ENCODE measurements at places on chromosomes 11 and 22.

DNA sequence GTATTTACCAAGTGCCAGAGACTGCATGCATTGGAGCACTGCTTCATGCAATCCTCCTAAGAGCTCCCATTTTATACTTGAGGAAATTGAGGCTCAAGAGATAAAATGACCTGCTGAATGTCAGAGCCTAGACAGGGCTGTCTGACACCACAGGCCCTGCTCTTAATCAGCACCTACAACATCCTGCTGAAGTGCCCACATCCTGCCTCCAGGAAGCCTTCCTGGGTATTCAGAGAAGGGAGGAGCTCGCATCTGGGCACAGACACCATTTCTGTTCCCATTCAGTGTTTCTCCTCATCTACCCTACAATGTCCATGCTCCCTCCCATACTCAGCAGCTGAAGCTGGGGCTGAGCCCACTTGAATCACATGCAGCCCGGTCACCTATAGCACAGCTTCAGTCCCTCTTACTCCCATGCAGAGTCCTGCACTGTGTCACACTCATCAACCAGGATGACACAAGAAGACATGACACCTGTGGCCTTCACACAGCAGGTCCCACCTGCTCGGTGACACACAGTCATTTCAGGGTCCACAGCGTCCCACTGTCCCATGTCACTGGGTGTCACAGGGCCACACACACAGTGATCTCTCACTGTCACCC, 53.1 kb downstream of the PDE2A start:
- no peak overlapping the region for H3K27ac ChIP-seq
- no peaks in the 10 kb centered on the region for H3K27me3 ChIP-seq
- DNase-seq: no peak
- H3K4me3 ChIP-seq: no peak overlapping the region

GRCh38 chr11:61949169-61950034, 749 bp upstream of the BEST1 start:
- no peak overlapping the region for H3K4me3 ChIP-seq
- H3K27ac ChIP-seq: peak overlapping the region; percentile 54
- DNase-seq: peak; percentile 86
- H3K36me3 ChIP-seq: no peaks in the 10 kb centered on the region

DNA sequence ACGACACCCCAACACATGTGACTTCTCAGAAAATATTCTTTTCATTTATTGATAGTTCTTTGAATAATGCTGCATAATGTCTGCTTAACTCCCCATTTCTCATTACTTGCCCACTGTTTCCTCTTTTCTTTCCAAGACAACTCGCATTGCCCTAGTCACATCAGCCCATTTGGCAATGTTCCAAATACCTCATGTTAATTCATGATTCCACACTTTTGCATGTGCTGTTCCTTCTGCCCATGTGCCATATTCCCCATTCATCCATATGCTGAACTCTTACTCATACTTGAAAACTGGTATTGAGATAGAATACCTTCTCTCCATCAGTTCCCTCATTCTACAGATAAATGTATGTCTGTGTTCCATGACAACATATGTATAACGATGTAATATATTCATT, 993.7 kb downstream of the OPCML start:
- H3K4me3 ChIP-seq: no peak overlapping the region
- H3K4me1 ChIP-seq: no peaks in the 10 kb centered on the region
- H3K36me3 ChIP-seq: no peaks in the 10 kb centered on the region
- no peaks in the 10 kb centered on the region for H3K27me3 ChIP-seq
- no peak for DNase-seq

GRCh38 chr22:44231233-44231632, 50.5 kb downstream of the PARVG start:
- H3K27ac ChIP-seq: no peak overlapping the region
- H3K36me3 ChIP-seq: no peaks in the 10 kb centered on the region
- DNase-seq: no peak
- no peaks in the 10 kb centered on the region for H3K27me3 ChIP-seq
- H3K4me3 ChIP-seq: no peak overlapping the region

DNA sequence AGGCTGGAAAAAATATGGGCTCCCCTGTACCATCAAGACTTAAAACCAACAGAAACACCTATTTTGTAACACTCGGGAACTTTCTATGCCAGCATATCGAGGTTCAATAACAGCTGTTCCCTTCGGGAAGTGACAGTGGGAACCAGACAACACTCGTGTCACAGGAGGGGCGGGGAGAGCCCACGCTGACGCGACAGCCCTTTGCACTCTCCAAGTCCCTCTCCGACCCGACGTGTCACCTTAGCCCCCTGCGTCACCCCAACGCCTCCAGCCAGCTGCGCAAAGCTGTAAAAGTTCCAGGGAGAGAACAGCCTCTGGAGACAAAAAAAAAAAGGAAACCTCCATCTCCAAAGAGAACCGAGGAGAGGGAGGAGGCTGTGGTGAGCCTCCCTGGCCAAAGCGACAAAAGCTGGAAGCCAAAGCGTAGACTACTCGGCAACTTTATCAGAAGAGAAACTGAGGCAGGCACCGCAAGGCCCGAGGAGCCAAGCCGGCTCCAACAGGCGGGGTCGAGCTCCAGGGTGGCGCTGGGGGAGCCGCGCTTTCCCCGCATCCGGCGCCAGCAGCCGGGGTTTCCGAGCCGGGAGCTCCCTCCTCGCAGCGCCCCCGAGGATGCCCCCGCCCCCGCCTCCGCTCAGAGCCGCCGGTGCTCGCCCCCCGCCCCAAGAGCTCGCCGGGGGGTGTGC, 751 bp downstream of the ARFGAP3 start:
- H3K4me1 ChIP-seq: peaks cover 46% of the 10 kb centered on the region
- H3K27ac ChIP-seq: peak overlapping the region; percentile 95
- DNase-seq: peak; percentile 82
- peak overlapping the region; percentile 64 for H3K4me3 ChIP-seq

GRCh38 chr11:59284773-59285129, 72.0 kb upstream of the MPEG1 start:
- no peaks in the 10 kb centered on the region for H3K36me3 ChIP-seq
- no peak for DNase-seq
- no peak overlapping the region for H3K27ac ChIP-seq

- H3K27me3 ChIP-seq: no peaks in the 10 kb centered on the region
- H3K27ac ChIP-seq: no peak overlapping the region
- DNase-seq: no peak
- peaks cover 3% of the 10 kb centered on the region for H3K4me1 ChIP-seq
- H3K36me3 ChIP-seq: no peaks in the 10 kb centered on the region
These were observed 242.0 kb downstream of the ETS1 start for GRCh38 chr11:128345316-128345715.

DNA sequence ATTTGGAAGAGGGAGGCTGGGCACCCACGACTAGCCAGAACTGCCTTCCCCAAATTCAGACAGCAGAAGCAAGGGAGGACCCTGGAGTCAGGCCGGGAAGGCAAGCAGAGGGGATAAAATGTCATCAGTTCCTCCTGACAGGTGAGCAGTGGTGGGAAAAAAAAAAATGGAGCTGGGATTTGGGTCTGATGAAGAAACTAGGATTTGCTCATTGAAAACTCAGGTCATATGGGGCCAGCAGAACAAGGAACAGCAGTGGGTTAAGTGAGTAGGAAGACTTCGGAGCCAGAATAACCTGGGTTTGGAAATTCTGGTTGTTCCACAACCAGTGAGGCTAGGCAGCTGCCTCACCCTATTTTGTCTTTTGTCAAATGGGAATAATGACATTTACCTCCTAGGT, 28.9 kb upstream of the DRD2 start:
- no peaks in the 10 kb centered on the region for H3K36me3 ChIP-seq
- no peak overlapping the region for H3K27ac ChIP-seq
- H3K4me3 ChIP-seq: no peak overlapping the region

DNA sequence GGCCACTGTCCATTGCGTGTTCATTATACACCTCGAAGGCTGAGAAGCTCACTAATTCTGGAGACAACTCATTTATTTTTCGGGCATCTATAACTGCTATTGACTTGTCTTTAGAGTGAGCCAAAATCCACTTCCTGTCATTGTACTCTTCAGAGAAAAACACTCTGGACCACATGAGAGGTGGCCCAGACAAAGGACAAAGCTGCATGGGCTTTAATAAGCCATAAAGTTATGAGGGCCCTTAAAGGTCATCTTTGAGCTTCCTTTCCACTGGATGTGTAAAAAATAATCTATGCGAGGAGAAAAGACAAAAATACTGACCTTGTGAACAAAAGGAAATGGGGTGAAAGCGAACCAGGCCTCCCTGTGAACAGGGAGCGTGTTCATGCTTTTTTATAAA, 63.5 kb upstream of the ZC3H12C start:
- H3K4me3 ChIP-seq: no peak overlapping the region
- H3K27me3 ChIP-seq: no peaks in the 10 kb centered on the region
- H3K4me1 ChIP-seq: peaks cover 7% of the 10 kb centered on the region
- no peak overlapping the region for H3K27ac ChIP-seq
- no peaks in the 10 kb centered on the region for H3K36me3 ChIP-seq

- H3K27me3 ChIP-seq: no peaks in the 10 kb centered on the region
- DNase-seq: no peak
- H3K4me1 ChIP-seq: no peaks in the 10 kb centered on the region
- H3K27ac ChIP-seq: no peak overlapping the region
These were observed 23.2 kb downstream of the MFNG start for GRCh38 chr22:37462983-37463382.

GRCh38 chr11:77854838-77855237, 33.9 kb downstream of the AAMDC start:
- no peaks in the 10 kb centered on the region for H3K27me3 ChIP-seq
- H3K4me1 ChIP-seq: no peaks in the 10 kb centered on the region

DNA sequence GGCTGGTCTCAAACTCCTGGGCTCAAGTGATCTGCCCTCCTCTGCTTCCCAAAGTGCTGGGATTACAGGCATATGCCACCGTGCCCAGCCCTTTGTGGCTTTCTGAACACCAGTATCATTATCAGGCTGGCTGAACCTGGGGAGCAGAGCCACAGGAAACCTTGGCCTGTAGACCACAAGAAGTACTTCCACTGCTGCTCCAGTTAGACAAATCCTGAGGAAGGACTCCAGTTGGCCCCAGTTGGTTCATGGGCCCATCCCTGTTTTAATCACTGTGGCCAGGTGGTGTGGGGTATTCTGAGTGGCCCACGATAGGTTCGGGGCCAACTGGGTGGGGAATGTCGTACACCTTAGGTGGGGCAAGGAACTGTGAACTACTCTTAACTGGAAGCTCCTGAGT, 5.5 kb upstream of the DUSP18 start:
- no peak for DNase-seq
- H3K4me1 ChIP-seq: peaks cover 6% of the 10 kb centered on the region
- H3K27ac ChIP-seq: no peak overlapping the region
- H3K4me3 ChIP-seq: no peak overlapping the region
- H3K36me3 ChIP-seq: no peaks in the 10 kb centered on the region
- H3K27me3 ChIP-seq: no peaks in the 10 kb centered on the region

DNA sequence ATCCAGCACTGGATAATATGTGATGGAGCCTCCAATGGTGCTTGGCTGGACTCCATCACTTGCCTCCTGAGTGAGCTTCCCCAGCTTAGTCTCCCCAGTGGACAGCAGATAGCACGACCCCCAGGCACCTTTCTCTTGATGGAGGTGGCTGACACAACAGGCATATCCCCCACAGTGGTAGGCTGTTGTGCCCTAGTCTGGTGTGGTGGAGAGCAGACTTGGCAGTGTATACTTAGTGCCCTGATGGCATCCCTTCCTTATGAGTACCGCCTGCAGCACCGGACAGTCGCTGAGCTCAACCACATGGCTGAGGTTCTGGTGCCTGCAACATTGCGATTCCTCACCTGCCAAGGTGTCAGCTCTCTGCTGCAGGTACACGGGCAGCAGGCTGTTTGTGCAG, 50.1 kb downstream of the DNHD1 start:
- H3K4me3 ChIP-seq: no peak overlapping the region
- no peak for DNase-seq
- H3K36me3 ChIP-seq: no peaks in the 10 kb centered on the region
- peaks cover 14% of the 10 kb centered on the region for H3K4me1 ChIP-seq
- H3K27ac ChIP-seq: no peak overlapping the region
- no peaks in the 10 kb centered on the region for H3K27me3 ChIP-seq

DNA sequence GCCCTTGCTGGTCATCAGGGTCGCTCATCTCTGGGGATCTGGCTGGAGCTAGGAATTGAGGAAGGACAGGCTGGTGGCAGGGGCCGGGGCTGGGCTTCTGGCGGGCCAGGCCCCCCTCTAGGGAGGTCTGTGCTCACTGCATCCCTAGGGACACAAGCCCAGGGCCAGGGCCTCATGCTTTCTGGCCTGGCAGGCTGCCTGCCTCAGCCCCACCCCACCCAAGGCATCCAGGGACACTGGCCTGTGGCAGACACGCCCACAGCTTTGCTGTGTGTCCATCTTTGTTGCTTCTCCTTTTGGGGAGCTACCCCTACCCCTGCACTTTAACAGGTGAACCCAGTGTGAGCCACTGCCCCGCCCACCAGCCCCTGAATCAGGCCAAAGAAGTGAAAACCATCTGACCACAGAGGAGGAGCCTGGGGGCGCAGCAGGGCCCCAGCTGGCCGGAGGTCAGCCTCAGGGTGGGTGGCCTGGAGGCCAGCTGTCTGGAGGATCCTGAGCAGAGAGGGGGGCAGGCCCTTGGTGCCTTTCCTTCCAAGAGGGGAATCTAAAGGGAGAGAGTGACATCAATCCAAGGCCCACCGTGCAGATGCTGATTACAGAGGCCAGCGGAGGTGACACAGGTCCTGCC, 26.8 kb upstream of the CELSR1 start:
- H3K4me3 ChIP-seq: no peak overlapping the region
- peaks cover 10% of the 10 kb centered on the region for H3K4me1 ChIP-seq
- H3K27me3 ChIP-seq: no peaks in the 10 kb centered on the region
- no peak for DNase-seq
- no peaks in the 10 kb centered on the region for H3K36me3 ChIP-seq

- no peak for DNase-seq
- H3K27ac ChIP-seq: no peak overlapping the region
- no peaks in the 10 kb centered on the region for H3K36me3 ChIP-seq
- H3K4me1 ChIP-seq: no peaks in the 10 kb centered on the region
- no peak overlapping the region for H3K4me3 ChIP-seq
These were observed 39.9 kb upstream of the CD5 start for GRCh38 chr11:61062181-61062930.

DNA sequence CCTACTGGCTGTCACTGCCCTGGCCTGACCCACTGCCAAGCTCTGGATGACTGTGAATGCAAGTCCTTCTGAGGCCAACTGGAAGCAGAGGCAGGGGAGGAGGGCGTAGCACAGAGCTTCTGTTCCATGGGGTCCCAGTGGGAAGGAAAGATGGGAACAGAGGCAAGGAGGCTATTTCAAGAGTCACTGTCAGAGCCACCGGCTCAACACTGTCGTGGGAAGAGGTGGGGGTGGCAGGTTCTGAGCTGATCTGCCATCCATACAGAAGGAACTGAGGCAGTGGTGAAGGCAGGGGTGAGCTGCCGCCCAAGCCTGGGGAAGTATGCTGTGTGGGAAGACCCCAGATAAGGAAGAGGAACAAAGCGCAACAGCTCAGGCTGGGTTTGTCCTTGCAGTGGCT, 54.7 kb downstream of the SGSM3 start:
- no peaks in the 10 kb centered on the region for H3K27me3 ChIP-seq
- no peak overlapping the region for H3K27ac ChIP-seq
- no peak for DNase-seq
- H3K36me3 ChIP-seq: peaks cover 21% of the 10 kb centered on the region
- H3K4me3 ChIP-seq: no peak overlapping the region

GRCh38 chr11:46361283-46362155, 14.3 kb downstream of the DGKZ start:
- H3K27me3 ChIP-seq: no peaks in the 10 kb centered on the region
- peak; percentile 58 for DNase-seq
- H3K27ac ChIP-seq: peak overlapping the region; percentile 58
- H3K4me3 ChIP-seq: no peak overlapping the region

- H3K36me3 ChIP-seq: no peaks in the 10 kb centered on the region
- H3K4me1 ChIP-seq: peaks cover 19% of the 10 kb centered on the region
- no peak for DNase-seq
These were observed 17.9 kb upstream of the MUC6 start for GRCh38 chr11:1054143-1055108.
